ENCODE measurements at places on chromosomes 1 and 21.

DNA sequence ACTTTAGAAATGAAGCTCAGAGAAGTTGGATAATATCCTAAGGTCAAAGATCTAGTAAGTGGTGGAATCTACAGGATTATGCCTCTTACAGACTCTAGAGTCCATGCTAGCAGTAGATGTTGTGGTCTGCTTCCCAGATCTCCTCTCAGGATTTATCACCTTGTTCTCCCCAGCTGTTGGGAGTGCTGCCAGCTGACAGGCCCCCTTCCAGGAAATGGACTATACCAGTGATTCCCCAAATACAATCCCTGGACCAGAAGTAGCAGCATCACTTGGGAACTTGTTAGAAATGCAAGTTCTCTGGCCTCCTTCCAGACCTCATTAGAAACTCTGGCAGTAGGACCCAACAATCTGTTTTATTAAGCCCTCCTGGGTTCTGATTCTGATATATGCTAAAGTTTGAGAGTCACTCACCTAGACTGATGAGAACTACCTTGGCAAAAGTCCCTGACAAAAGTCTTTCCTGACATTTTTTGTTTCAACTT is 24.5 kb upstream of the NTNG1 start:
- no peak for DNase-seq

DNA sequence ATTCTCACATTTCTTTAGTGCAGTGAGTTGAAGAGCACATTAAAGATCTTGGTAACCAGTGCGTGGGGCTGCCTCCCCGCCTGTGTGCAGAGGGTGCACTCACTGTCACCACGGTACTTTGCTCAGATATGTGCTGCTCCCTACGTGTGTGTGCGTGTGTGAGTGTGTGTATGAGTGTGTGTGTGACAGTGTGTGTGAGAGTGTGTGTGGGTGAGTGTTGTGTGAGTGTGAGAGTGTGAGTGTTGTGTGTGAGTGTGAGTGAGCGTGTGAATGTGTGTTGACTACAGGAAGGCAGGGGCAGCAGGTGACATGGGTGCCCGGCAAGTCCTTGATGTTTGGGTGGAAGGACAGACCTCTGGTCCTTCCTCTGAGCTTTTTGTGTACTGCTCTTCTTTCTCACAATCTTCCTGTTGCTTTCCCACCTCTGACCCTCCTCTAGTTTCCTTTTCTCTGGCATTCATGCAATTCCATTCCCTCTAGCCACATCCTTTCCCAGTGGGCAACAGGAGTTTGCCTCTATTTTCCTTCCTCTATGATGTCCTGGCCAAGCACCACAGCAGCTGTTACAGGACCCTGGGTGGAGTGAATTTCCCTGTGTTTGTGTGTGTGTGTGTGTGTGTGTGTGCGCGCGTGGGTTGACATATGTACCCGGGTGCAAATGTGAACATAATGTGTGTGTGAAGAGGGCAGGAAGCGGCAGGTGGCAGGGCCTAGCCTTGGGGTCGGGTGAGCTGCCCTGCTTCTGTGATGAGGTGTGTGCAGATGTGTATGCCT is 19.8 kb downstream of the LHX4 start:
- no peak for DNase-seq

GRCh38 chr1:110912784-110913183 is 39.8 kb downstream of the CD53 start:
- DNase-seq: no peak

GRCh38 chr1:220691053-220691684 is 1.0 kb downstream of the C1orf115 start:
- DNase-seq: peak; percentile 33

DNA sequence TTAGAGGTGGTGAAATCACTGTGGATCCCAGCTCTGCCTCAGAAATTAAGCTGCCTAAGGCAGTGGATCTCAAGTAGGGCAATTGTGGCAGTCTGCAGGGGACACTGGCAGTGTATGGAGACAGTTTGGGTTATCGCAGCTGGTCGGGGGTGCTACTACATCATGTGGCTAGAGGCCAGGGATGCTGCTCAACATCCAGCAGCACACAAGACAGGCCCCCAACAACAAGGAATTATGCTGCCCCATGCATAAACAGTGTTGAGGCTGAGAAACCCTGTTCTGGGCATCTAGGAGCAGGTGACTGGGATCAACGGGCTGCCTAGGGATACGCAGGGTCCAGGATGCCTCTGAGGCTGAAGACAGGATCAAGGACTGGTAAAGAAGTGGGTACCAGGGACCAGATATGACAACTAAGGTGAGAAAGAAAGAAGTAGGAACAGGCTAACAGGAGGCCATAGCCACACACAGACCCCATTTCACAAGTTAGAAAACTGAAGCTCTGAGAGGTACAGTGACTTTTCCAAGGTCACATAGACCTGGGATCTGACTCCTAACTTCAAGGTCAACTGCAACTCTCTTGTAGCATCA is 8.7 kb downstream of the BATF3 start:
- peak; percentile 50 for DNase-seq

DNA sequence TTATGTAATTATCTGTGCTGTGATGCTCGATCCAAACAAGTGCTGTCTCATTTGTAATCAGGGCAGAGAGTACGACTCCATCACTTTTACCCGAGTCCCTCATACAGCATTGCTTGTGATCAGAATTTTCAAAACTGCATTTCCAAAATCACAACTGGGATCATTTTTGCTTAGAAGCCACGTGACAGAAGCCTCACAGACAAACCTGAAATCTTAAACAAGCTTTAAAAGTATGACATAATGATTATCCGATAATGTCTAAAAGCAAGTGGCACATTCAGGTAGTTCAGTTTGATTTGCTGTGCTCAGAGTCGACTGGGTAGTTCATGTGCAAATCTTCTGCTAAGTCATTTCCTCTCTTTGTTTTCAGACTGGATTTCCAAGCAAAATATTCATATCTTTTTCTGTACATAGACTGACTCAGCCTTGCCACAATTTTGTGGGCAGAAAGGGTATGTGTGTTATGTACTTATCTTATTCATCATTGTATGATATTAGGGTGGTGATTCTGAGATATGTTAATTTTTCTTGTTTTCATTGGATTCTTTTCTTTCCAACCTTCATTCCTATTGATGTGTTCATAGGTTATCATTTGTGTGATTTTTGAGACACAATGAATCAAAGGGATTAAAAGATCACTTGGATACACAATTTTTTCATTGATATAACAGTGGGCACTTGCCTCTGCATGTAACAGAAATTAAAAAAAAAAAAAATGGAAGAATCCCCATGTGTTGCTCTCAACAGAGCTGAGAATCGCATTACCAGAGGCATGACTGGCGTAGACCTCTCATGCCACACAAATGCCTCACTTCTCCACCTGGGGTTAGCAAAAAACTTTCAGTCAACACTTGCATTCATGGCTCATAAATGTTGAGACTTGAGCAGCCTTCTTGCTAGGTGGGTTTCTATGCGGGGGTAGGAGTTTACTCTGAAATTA is 355.7 kb downstream of the LTN1 start:
- DNase-seq: no peak

DNA sequence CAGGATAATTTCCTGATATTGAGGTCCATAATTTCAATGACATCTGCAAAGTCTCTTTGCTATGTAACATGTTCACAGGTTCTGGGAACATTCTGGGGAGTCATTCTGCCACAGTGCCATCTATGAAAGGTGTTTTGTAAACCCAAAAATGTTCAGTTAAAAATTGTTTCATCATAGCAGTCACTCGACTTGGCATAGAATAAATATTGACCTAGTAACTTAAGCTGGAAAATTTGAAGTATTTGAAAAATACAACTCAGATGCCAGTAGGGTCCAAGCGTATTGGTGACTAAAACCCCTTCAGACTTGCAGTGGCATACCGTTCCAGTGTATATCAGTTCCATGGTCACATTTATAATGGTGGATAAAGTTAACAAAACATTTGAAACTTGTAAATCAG is 6.8 kb downstream of the DESI2 start:
- no peak for DNase-seq

DNA sequence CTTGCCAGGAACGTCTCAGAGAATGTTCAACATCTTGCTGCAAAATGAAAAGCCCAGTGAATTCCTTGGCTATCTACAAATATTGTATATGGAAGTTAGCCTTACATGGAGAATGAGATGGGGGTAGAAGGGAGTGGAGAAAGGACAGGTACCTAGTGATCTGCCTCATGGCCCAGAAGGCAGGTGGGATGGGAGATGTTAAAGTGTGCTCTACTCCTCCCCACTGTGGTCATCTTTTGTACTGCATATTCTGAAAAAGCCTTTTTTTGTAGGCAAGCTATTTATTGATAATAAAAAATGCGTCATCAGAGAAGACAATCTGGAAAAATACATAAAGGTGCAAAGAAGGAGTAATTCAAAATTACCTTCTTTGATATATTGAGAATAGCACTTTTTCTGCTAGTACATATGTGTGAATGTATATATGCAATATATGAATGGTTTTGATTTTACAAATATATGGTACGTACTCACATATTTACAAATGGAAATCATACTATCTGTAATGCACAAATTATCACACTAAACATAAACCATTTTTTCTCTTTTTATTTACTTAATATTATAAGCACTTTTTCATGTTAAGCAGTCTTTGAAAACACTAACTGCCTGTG is 19.1 kb upstream of the SLC5A9 start:
- DNase-seq: no peak

- DNase-seq: no peak
These were observed 247.9 kb downstream of the ADGRL2 start for GRCh38 chr1:82048596-82048995.

GRCh38 chr21:28975397-28975796 is 17.3 kb downstream of the LTN1 start:
- no peak for DNase-seq

GRCh38 chr1:159974350-159974965 is 20.4 kb upstream of the SLAMF9 start:
- no peak for DNase-seq

DNA sequence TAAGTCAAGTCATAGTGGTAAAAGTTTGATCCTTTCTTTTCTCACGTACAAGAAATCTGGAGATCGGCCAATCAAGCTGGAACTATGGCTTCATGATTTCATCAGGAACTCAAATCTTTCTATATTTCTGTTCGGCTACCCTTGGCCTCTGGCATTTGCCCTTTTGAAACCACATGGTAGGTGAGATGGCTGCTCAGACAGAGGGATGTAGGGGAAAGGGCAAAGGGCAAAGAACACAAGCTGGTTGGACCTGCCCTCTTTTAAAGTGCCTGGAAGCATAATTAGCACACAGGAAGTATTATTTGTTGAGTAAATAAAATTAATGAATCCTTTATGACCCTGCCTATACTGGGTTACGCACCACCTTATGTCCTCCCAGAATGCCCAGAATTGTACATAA is 11.5 kb upstream of the RGS1 start:
- no peak for DNase-seq

DNA sequence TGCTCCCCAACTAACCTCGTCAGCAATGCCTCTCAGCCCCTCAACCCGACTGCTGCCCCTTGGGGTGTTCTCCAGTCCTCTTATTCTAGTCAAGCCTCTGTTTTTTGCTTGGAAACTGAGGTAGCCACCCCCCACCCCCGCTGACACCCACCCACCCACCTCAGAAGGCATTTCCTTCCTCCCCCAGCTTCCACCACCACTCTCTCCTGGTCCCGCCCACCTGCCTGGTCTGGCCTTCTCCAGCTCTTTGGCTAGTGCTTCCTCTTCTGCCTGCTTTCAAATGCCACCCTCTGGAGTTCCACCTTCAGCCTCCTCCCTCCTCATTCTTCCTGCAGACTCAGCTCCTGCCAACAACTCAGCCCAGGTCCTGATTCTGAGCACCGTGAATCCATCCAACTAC is 35.3 kb downstream of the OLFML2B start:
- no peak for DNase-seq

GRCh38 chr1:90411185-90411584 is 305.9 kb downstream of the BARHL2 start:
- no peak for DNase-seq

DNA sequence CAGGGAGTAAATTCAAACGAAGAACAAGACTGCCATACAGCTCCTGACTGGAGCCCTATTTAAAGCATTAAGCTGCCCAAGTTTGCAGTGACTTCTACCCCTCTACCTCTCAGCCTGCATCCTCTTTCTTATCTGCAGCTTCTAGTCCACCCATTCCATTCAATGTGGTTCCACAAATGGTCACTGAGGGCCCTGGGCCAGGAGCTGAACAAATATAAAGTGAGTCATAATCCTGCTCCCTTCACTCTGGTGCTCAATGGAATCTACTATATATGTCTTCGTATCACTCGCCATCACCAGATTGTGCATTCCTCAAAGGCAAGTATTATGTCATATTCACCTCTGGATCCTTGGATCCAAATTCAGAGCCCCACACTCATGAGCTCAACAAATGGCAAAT is 398.7 kb downstream of the BRINP2 start:
- DNase-seq: no peak

- no peak for DNase-seq
These were observed 3.6 kb downstream of the COL9A2 start for GRCh38 chr1:40313329-40313957.

DNA sequence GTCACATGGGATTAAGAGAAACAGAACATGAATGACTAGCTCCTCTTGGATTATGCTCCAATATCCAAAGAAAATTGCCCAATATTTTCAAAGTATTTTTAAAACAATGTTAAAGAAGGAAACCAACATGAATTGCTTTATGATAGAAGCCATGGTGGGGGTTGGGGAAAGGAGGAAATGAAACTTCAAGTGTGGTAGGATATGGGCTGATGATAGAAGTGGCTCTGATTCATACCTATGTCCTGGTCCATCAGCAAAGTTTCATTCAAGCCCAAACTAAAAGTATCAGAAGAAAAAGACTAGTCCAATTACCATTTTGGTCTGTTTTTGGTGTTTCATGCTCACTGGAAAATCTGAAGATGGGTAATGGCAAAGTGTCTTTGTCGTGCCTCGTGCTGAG is 104.2 kb upstream of the PROX1 start:
- DNase-seq: no peak

GRCh38 chr1:201880928-201881571 is 7.6 kb upstream of the SHISA4 start:
- DNase-seq: peak; percentile 29

DNA sequence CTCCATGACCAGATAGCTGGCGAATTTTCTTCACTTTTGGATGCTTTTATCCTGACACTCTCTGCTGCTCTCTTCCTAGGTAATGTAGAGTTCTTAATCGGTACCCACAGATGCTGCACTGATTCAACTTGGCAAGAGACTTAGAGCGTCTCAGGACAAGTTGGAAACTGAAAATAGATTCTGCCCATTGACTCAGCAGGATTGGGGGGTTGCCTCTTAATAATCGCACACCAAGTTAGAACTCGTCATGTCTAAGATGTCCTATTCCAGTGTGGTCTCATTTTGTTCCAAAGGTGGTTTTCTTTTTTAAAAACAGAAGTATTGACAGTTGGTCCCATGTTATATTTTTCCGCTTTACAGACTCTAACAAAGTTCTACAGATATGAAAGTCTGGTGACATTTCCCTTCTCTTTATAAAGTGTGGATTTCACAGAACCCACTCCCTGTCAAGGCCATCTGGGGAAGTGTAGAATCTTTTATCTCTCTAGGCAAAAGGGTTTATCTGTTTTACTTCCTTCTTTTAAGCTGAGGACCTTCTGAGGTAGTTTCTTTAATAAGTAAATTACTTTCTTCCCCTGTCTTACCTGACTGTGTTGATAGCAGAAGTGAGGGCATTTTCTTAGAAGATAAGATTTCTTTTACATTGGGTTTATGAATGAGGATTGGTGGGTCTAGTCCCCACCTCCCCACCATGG is 12.1 kb upstream of the DIPK1A start:
- no peak for DNase-seq

GRCh38 chr1:181767001-181767708 is 283.8 kb downstream of the CACNA1E start:
- DNase-seq: no peak
